ENCODE measurements at places on chromosomes 7 and 10.

DNA sequence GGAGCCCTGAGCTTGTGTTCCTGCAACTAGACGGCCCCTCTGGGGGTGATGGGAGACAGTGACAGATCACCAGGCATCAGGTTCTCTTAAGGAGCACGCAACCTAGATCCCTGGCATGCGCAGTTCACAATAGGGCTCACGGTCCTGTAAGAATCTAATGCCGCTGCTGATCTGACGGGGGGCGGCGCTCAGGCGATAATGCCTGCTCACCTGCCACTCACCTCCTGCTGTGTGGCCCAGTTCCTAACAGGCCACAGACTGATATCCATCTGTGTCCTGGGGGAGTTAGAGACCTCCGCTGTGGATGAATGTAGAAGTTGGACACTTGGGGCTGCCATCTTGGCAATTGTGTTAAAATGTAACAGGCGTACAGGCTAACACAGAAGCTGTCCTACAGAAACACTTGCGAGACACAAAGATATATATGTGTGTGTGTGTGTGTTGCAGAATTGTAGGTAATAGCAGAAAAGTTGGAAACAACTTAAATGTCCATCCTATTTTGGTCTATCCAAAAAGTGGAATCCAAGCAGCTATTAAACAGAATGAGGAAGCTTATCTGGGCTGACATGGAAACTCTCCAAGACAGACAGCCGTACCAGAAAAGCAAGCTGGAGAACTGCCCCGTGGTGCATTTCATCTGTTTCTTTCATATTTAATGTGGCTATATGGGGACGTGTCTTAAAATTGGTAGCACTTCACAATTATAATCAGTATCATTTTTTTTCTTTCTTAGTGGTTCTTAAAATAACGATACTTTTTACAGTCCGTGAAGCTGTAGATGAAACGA lies 82.8 kb downstream of the MKI67 start:
- no peak for DNase-seq

- DNase-seq: no peak
Observed at GRCh38 chr7:89927762-89928161, 226.5 kb upstream of the STEAP1 start.

GRCh38 chr7:133545618-133546017 lies 292.7 kb downstream of the EXOC4 start:
- no peak for DNase-seq

DNA sequence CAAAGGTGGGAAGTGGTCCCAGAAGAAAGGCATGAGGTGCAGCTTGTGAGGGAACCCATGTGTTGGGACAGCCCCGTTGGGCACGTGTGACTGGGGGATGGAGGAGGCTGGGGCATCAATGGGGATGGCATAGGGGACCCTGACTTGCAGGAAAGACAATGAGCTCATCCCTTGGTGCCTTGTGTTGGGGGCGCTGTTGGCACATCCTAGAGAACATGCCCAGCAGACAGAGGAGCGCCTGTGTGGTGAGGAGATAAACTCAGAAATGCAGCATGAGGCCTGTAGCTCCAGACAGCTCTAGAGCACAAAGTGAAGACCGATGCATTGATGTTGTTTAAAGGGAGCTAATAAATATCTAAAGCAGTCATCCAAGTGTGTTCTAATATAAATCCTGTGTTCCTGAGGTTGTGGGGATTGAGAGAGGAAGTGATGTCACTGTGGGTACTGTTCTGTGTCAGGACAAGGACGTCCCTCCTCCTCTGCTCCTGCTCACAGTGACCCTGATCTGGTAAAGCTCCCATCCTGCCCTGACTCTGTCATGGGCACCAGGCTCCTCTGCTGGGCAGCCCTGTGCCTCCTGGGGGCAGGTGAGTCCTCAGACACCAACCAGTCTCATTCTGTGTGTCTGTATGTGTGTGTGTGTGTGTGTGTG lies 126.1 kb upstream of the PRSS58 start:
- DNase-seq: no peak

DNA sequence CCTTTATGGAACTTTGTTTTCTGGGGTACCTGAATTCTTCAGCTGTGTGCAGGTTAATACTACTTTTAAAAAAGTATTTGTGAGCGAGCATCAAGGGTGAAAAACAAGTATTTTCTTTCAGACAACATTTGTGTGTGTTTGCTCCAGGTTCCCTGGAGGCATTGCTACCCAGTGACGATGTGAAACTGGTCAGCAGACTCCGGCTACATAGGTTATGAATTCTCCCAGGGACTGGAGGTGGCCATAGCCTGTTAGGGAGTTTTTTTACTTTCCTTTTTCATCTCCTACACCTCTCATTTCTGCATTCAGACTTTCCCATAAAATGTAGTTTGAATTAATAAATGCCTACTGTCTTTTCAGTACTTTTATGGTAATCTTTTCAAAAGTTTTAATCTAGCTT lies 7.6 kb downstream of the AKR1D1 start:
- no peak for DNase-seq

GRCh38 chr10:15652117-15652516 lies 67.6 kb downstream of the ITGA8 start:
- no peak for DNase-seq

- DNase-seq: no peak
Observed at GRCh38 chr7:29345590-29345989, 151.0 kb downstream of the CHN2 start.

- no peak for DNase-seq
Observed at GRCh38 chr10:95414844-95415485, 124.2 kb upstream of the PDLIM1 start.

DNA sequence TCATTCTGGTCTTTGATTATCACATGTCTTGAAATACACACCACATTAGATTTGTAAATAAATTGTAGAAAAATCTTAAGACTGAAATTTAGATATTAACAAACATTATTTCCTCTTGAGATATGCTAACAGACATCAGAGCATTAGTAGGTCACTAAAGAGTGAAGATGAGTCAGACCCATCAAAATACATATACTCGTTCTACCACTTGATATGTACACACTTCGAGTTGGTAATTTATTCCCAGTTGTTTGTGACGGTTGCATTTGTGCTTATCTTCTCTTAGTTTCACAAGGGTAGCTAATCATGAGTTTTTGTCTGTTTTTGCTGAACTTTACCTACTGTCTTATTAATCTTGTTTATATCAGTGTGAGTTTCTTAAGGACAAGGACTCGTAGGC lies 383.4 kb downstream of the AUTS2 start:
- DNase-seq: no peak

GRCh38 chr10:49678827-49679479 lies 498 bp upstream of the C10orf53 start:
- DNase-seq: no peak

GRCh38 chr10:23692736-23693135 lies 253.9 kb downstream of the OTUD1 start:
- no peak for DNase-seq

GRCh38 chr10:71316056-71316785 lies 2.8 kb upstream of the SLC29A3 start:
- DNase-seq: no peak

- no peak for DNase-seq
Observed at GRCh38 chr7:107115114-107115513, 53.7 kb upstream of the HBP1 start.

DNA sequence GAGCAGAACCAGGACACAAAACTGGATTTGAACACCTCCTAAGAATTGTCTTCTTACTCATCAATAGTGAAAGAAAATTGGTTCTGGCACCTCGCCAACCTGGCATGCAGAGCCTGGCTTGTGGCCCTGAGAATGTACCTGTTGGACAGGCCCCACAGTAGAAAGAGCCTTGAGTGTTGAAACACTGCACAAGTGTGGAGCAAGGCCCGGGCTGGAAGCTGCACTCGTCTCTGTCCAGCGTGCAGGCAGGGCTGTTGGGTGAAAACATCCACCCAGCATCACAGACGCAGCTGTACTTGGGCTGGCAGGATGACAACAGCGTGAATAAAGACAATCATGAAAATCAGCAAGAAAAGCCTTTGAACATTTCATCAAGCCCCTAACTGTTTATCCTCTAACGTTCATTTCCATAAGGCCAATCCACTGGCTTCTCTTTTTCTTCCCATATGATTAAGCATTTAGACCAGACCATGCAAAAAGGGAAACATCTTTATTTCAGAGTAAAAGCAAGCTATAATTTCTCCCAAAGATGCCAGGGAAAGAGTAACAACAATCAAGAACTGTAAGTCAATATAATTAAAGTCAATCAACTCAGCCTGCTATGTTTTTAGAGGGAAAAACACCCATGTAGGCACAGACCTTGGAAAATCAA lies 15.6 kb downstream of the CUBN start:
- no peak for DNase-seq
